ENCODE measurements at places on chromosomes 16 and 17.
A peak's percentile ranks its signal among the peaks of the same experiment; 100 is the strongest.

DNA sequence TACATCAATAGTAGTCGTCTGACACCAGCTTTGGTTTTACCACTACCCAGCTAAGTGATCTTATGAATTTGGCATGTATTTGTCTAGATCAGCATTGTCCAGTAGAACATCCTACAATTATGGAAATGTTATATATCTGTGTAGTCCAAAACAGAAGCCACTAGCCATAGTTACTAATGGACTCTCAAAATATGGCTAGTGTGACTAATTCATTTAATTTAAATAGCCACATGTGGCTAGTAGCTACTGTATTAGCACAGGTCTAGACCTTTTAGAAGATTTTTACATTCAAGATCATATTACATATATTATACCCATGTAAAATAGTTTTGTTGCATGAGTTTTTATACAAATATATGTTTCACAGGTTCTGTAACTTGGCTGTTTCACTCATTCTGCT, 27.0 kb upstream of the NFAT5 start:
- no peak for DNase-seq

DNA sequence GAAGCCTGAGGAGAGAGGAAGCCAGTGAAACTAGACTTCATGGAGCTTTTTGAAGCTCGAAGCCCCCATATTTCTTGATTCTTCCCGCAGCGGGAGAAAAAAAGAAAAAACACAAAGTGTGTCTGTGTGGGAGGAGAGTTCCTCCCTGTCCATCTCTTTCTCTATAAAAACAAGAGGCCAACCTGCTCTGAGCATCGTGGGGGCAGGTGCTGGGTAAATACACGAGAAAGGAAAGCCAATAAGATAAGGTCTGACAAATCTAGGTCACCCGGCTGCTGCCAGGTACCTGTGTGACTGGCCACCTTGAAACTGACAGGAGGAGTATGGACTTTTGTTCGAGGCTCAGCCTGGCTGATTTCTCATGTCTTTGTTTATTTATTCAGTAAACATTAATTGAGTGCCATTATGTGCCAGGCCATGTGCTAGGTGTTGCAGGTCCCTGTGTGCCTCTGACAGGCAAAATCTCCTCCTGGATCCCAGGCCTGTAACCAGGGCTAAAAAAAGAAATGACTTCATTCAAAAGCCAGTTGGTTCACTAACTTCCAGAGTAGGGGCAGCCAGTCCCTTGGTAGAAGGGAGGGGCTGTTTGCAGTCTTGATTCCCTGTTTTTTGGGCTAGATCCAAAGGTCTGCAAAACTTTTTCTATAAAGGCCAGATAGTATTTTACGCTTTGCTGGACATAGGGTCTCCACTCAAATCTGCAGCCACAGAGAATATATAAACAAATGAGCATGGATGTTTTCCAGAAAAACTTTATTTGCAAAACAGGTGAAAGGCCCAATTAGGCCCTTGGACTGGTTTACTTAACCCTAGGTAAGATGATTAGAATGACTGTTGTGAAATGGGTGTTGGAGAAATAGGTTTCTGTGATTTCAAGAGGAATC, 35.6 kb downstream of the YPEL2 start:
- DNase-seq = no peak

- no peak for DNase-seq
Measured at GRCh38 chr16:77849646-77850258, 61.4 kb downstream of the VAT1L start.

DNA sequence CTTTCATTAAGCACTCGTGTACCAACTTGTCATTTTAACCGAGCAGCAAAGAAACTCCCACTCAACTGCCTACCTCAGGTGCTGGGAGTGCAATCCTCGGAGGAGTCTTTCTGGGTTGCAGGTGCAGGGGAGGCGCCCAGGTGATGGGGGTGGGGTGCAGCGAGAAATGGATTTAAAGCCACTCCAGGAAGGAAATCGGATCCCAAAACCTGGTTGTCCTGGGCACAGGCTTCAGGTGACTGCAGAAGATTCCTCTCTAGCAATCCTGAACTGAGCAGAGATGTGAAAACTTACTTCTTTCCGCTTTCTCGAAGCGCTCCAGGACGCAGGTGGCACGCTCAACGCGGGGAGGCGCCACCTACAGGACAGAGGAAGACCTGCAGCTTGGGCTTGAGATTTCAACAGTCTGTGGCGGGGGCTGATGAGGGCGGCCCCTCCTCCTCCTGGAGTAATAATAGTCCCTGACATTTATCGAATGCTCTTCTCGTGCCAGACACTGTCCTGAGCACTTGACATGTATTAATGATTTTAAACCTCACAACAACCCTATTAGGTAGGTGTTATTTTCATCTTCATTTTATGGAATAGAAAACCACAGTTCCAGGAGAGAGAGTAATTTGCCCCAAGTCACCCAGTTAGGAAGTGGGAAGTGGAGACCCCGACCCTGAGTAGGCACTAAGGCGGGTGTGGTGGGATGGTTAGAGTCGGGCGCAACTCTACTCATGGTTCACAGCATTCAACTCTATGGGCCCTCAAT, 27.2 kb upstream of the SKAP1 start:
- peak; percentile 70 for DNase-seq

DNA sequence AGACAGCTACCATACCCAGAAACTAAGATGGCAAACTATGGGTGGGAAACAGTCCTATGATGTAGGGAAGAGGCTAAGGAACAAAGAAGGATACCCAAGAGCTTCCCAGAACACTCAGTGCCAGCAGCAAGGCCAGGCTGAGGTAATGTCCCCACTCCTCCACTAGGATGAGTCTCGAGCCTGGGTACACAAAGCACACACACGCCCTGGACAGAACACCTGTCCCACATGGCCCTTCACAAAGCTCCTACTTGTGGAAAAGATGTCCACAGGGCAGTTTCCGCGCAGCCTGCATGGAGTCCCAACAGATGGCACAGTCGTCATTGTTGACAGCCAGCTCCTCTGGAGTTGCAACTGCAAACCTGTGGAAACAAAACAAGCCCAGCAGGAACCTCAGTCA, 23.9 kb downstream of the AMFR start:
- no peak for DNase-seq

DNA sequence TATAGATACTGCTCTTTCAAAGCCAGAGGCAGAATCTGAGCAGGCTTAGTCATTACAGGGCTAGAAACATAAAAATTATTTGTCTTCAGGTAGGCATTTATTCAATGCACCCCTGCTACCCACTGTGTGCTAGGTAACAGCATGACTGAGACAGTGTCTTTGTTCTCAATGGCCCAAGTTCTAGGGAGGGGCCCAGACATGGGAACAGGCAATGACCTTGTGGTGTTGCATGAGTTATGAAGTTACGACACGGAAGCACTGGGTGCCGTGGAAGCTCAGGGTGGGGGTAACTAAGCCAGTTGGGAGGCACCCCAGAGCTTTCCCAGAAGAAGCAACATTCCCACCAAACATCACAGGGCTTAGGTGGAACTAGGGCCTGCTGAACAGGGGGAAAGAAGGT, 87.0 kb downstream of the CPPED1 start:
- no peak for DNase-seq

DNA sequence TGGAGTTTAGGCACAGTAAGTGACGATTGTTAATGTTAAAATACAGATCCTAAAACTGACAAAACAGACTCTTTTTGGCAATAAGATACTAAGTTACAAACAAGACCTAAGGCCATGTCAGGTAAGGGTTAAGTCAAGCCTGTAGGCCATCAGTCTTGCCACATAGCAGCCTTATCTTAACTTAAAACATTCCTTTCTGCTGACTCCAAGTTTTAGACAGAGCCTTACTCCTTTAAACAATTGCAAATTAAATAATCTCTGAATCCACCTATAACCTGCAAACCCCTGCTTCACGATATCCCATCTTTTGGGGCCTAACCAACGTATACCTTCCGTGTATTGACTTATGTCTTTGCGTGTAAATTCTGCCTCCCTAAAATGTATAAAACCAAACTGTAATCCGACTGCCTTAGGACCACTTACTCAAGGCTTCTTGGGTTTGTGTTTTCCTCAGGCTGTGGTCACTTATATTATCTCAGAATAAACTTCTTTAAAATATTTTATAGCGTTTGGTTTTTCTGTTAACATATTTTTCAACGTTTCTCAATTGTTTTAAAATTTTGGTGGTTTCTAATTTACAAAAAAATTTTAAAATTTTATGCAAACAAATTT, 64.4 kb downstream of the EFCAB5 start:
- DNase-seq = no peak

DNA sequence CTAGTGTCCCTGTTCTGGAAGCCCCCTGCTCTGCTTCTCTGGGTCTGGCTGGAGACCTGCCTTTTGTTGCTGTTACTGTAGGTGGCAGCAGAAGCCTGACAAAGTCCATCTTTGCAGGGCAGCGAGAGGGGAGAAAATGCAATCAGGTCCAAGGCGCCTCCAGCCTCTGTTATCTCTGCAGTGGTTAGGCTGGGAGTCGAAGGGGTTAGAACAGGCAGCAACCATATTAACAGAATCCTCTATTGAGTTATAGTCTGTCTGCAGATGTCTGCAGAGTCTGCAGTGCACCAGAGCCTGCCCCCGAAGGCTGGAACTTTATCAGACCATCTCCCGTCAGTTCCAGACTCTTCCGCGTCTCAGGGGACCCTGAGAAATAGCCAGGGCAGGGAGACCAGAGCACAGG, 404.9 kb upstream of the EEF2KMT start:
- DNase-seq = no peak

DNA sequence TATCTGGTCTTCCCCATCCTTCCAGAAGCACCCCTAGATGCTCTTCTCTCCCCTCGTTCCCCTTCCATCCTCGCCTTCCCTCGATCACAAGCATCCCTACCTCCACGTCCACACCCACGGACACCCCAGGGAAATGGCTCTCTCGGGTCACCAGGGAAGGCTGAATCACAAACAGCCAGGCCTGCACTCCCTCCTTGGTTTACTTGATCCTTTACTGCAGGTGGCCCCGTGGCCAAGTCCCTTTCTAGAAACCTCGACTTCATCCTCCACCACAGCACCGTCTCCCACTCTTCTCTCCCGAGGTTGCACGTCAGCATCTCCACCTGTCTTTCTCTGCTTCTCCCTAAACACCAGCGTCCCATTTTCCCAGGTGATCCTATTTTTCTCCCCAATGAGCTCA, 6.5 kb upstream of the RBFOX3 start:
- no peak for DNase-seq

DNA sequence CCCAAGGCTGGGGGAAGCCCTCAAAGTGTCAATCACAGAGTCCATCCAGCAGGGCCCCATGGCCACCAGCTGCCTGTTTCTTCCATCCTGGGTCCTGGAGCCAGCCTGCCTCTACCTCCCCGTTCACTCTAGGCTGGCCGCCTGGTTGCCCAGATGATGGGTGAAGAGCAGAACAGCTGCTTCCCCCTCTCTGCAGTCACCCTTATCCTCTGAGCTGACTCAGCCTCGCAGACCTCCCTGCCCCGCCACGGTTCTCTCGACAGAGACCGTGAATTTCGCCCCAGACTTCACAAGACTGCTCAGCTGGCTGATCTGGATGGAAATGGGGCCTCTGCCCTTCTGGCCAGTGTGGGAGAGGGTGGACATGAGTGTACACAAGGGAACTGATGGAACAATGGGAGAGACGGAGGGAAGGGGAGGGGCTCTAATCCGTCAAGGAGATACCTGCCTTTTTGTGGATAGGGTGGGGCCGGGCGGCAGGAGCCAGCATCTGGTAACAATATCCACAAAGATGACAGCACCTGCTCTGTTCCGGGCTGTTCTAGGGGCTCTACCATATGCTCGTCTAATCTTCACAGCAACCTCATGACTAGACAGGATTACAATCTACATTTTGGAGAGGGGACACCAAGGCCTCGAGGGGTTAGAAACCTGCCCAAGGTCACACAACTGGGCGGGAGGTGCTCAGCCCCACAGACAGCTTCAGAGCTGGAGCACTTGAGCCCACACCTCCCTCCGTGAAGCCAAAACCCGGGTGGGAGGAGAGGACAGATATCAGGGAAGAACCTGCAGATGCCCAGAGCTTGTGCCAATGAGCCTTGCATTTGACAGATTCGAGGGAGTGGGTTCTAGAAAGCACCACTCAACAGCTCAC, 136.0 kb downstream of the SDK2 start:
- DNase-seq = no peak

DNA sequence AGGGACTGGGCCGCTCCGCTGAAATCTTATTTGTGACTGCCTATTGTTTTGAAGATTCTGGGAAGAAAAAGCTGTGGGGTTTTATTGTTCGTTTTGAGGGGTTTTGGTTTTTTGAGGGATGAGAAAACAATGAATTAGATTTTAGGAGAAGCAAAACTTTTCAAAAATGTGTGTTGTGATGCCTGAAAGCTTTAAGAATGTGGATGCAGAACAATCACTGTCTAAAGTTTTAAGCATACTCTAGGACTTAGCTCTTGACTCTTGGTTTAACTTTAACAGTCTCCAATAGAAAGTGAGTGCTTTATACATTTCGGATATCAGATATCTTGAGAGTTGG, 899 bp downstream of the CFAP52 start:
- DNase-seq = no peak

DNA sequence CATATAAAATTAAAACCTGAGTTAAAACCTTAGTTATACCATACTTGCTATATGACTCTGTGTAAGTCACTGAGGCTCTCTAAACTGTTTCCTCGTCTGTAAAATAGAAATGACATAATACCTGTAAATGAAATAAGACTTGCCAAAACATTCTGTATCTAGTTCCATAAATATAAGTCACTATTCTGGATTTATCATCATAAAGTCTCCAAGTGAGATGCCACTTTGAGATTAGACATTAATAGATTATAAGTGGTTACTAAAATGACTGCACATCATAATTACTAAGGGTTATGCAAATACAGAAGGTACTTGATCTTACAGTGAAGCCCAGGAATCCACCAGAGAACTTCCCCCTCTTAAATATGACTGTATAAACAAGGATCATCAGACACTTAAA, 12.0 kb upstream of the BRIP1 start:
- no peak for DNase-seq

- peak; percentile 72 for DNase-seq
Measured at GRCh38 chr17:80866050-80866793, 125.4 kb upstream of the CHMP6 start.

- no peak for DNase-seq
Measured at GRCh38 chr16:4390266-4391260, 18.9 kb downstream of the VASN start.

GRCh38 chr16:27920391-27920891, 143.1 kb downstream of the GSG1L start:
- no peak for DNase-seq

DNA sequence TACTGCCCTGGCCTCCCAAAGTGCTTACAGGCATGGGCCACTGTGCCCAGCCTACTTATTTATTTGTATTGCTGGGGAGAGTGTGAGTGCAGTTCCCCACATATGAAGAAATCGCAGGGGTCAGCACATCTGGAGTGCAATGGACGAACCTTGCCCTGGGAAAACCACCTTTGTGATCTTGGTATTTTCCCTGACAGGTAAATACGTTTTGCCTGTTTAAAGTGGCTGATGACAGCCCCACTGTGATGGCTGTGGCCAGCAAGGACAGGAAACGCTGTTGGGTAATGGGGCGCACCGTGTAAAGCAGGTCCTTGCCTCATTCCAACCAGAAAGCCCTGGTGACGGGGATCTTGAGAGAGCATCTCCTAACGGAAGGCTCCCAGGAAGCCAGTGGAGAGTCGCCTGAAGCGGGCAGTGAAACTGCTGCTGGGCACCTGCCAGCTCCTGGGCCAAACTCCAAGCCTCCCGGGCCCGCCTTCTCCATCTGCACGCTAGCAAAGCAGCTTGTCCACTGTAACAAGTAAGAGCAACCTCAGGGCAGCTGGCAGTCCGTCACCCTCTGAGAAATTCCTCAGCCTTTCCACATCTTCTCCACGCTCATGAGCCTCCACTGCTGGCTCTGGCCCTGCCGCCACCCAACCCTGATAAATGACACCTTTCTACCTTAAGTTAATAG, 17.5 kb downstream of the EMC8 start:
- no peak for DNase-seq
